ENCODE measurements at places on chromosomes 5 and 9. TPM values are rescaled to one million over a fixed set of nuclear protein-coding genes. Genes with fewer than 3 reads are reported as not detected.
A peak's percentile ranks its signal among the peaks of the same experiment; 100 is the strongest.

DNA sequence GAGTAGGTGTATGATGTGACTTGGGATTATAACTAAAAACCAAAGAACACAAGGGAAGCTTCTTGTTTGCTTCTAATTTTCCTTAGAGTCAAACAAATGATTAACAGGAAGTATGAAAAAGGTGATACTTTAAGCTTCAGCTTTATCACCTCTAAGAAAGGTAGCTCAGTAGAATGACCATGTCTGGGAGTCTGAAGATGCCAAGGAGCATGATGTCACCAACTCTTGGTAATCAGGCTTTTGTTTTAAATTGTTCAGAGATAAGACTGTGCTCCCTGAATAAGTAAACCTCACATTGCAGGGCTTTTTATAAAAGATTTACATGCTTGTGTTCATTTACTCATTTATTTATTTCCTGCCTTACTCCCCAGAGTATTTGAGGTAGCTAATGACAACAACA lies 169.9 kb downstream of the FER start:
- no peak for DNase-seq
- no peak overlapping the region for H3K27ac ChIP-seq
- H3K27me3 ChIP-seq = no peaks in the 10 kb centered on the region
- H3K4me1 ChIP-seq = no peaks in the 10 kb centered on the region
- no peaks in the 10 kb centered on the region for H3K36me3 ChIP-seq

DNA sequence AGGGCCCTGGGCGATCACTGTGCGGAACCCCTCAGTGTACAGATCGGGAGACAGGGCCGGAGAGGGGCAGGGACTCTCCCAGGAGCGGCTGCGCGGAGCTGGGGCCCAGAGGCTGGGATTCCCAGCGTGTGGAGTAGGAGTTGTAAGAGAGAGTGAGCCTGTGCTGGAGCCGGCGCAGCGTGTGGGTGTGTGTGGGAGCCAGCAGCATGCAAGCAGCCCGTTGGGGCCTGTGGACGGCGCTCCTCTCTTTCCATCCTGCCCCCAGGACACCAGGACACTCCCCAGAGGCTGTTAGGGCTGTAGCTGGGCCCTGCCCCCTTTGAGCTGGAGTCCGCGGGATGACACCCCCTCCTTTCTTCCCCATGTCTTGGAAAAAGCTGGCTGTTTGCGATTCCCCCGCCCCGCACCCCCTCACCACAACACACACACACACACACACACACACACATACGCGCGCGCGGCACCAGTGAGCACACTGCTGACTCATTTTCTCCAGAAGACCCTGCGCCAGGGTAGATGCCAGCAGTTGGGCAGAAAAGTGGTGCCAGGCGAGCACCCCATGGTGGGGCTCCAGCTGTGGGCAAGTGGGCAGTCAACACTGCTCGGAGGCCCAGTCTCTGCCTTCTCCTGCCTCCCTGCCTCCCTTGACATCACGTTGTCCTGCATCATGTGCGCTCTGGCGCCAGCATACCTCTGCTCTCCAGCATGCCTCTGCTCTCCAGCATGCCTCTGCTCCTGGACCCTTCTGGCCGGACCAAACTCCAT lies 1.5 kb downstream of the COL27A1 start:
- peak; percentile 89 for DNase-seq
- no peaks in the 10 kb centered on the region for H3K36me3 ChIP-seq
- peaks cover 59% of the 10 kb centered on the region for H3K4me1 ChIP-seq
- peak overlapping the region; percentile 84 for H3K27ac ChIP-seq
- H3K27me3 ChIP-seq = peaks cover 4% of the 10 kb centered on the region

The ADAMTSL2 gene
- 0.22 TPM for polyA plus RNA-seq

DNA sequence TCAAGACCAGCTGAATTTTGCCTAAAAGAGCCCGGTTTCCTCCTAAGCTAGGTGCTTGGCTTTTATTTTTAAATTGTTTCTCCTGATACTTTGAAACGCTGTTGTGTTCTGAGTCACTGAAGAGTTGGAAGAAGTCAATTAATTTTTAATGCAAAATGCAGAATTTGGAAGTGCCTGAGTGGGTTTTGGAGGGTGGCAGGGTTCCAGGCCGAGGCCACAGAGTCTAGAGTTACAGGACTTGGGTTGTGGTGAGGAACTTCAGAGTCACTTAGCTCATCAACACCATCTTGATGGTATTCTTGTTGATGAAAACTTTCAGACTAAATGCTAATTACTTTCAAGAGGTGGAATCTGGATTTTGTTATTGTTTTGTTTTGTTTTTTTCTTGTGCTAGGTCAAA lies 130.6 kb downstream of the PDZD2 start:
- no peak overlapping the region for H3K27ac ChIP-seq
- DNase-seq = no peak
- H3K27me3 ChIP-seq = no peaks in the 10 kb centered on the region
- no peak overlapping the region for H3K4me3 ChIP-seq
- H3K4me1 ChIP-seq = no peaks in the 10 kb centered on the region

DNA sequence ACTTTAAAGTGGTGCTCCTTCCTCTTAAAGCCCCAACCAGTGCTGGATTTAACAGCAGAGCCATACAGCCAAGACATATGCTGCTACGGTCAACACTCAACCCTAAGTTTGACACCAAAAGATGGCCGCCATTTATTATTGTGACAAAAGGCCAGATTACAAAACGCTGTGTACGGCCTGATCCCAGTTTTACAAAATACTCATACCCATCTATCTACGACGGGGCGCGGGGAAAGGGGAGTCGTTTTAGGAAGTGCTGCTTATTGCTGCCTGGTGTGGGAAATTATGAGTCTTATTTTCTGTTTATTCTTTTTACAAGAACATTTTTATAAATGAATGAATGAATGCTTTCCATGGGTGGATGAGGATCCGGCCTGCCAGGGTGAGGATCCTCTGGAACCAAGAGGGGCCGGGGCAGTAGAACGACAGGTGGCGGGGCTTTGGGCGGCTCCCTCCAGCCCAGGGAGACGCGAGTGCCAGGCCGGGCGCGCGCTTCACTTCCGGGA lies 457 bp upstream of the IDNK start:
- no peak for DNase-seq
- H3K4me3 ChIP-seq = peak overlapping the region; percentile 57
- H3K4me1 ChIP-seq = peaks cover 7% of the 10 kb centered on the region
- H3K36me3 ChIP-seq = peaks cover 6% of the 10 kb centered on the region
- no peaks in the 10 kb centered on the region for H3K27me3 ChIP-seq
